ENCODE measurements at places on chromosomes 7 and 10. TPM values are rescaled to one million over a fixed set of nuclear protein-coding genes. Genes with fewer than 3 reads are reported as not detected.

- peaks cover 54% of the 10 kb centered on the region for H3K4me1 ChIP-seq
- no peaks in the 10 kb centered on the region for H3K36me3 ChIP-seq
- no peaks in the 10 kb centered on the region for H3K27me3 ChIP-seq
- peak within 1 kb of the TSS; percentile 58 for H3K27ac ChIP-seq
- DNase-seq: peak; percentile 99
- peak within 1 kb of the TSS; percentile 78 for H3K4me3 ChIP-seq
These were observed at the start of gene KCTD7 for GRCh38 chr7:66628361-66629221. TSS of gene KCTD7 (plus strand) at chr7:66628881. CDS start at chr7:66629065, 184 bp downstream.

The ARHGEF35 gene
- 0.30 TPM for total RNA-seq

The PLAC9 gene
- not detected for total RNA-seq

GRCh38 chr10:120749072-120749471 is 102.1 kb upstream of the WDR11 start:
- H3K27me3 ChIP-seq: no peaks in the 10 kb centered on the region
- H3K27ac ChIP-seq: no peak overlapping the region
- H3K4me3 ChIP-seq: no peak overlapping the region
- peaks cover 8% of the 10 kb centered on the region for H3K4me1 ChIP-seq

DNA sequence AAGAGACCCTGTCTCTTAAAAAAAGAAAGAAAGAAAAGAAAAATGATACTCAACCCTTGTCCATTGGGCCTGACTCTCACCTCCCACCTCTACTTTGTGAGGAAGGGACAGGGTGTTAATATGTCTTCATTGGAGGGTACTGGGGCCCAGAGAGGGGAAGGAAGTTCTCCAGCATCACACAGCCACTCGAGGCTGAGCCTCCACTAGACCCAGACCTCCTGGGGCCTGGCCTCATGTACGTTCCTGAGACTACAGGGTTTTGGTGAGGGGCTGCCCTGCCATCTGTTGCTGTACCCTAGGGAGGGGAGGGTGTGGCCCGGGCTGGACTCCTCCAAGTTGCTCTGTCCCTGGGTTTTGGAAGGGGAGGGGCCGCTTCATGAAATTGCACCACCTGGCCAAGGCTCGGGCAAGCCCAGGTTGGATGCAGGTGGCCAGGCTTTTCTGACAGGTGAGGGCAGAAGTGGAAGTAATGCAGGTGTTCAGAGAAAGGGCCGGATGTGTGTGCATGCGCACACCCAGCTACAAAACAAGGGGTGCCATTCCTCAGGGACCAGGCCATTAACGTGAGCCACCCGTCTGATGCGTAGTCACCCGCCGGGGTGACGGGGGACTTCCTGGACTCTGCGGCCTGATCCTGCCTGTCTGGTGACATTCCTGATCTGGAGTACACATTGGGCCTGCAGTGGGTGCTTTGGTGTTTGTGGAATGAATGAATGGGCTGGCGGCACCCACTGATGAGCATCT is 21.7 kb downstream of the GTF2IRD1 start:
- H3K36me3 ChIP-seq: no peaks in the 10 kb centered on the region
- H3K4me3 ChIP-seq: no peak overlapping the region
- no peak for DNase-seq
- no peaks in the 10 kb centered on the region for H3K27me3 ChIP-seq

The CALCR gene
- total RNA-seq: not detected
